H1 (cell line): ENCODE measurements at places on chromosomes 3 and 15. TPM values are rescaled to one million over a fixed set of nuclear protein-coding genes. Genes with fewer than 3 reads are reported as not detected.

FAM3D gene
- 0.08 TPM in 1 of 2 replicates, not detected in the other for polyA plus RNA-seq

PP2D1 gene
- not detected in 2 replicates for polyA plus RNA-seq

VEPH1 gene
- polyA plus RNA-seq: 9.1 and 12.0 TPM in 2 replicates

NR2E3 gene
- polyA plus RNA-seq: 0.67 and 0.80 TPM in 2 replicates

ZPLD1 gene
- polyA plus RNA-seq: not detected in 2 replicates

DZIP1L gene
- polyA plus RNA-seq: 6.5 and 9.0 TPM in 2 replicates

RARRES1 gene
- 0.09 and 0.26 TPM in 2 replicates for polyA plus RNA-seq

SERINC4 gene
- 0.08 and 0.14 TPM in 2 replicates for polyA plus RNA-seq

CADPS gene
- polyA plus RNA-seq: 7.1 and 7.4 TPM in 2 replicates

LMAN1L gene
- polyA plus RNA-seq: not detected in 2 replicates

C3orf33 gene
- polyA plus RNA-seq: 3.3 and 4.5 TPM in 2 replicates

CASR gene
- polyA plus RNA-seq: 0.28 and 0.36 TPM in 2 replicates

CCR3 gene
- not detected in 2 replicates for polyA plus RNA-seq

TRNT1 gene
- polyA plus RNA-seq: 6.5 and 7.2 TPM in 2 replicates

HIGD2B gene
- polyA plus RNA-seq: not detected in 2 replicates

LRRN1 gene
- 128 and 159 TPM in 2 replicates for polyA plus RNA-seq

ZNF620 gene
- 5.1 and 5.3 TPM in 2 replicates for polyA plus RNA-seq

GPR149 gene
- not detected in 2 replicates for polyA plus RNA-seq

CFAP44 gene
- polyA plus RNA-seq: 0.35 and 0.45 TPM in 2 replicates

CCR8 gene
- 0.33 and 0.35 TPM in 2 replicates for polyA plus RNA-seq

GPR27 gene
- polyA plus RNA-seq: 10.7 and 11.3 TPM in 2 replicates

MRPL3 gene
- 99.9 and 164 TPM in 2 replicates for polyA plus RNA-seq

CLRN1 gene
- 0.17 and 0.20 TPM in 2 replicates for polyA plus RNA-seq

LAMB2 gene
- 153 and 224 TPM in 2 replicates for polyA plus RNA-seq

ADAMTS9 gene
- 0.13 and 0.20 TPM in 2 replicates for polyA plus RNA-seq

LIPC gene
- not detected in 2 replicates for polyA plus RNA-seq

ERICH6 gene
- polyA plus RNA-seq: not detected in 2 replicates

PATL2 gene
- 1.0 and 1.3 TPM in 2 replicates for polyA plus RNA-seq

KBTBD12 gene
- polyA plus RNA-seq: 0.20 and 0.33 TPM in 2 replicates

EXOSC7 gene
- polyA plus RNA-seq: 75.1 and 92.7 TPM in 2 replicates

SPRED1 gene
- 4.7 and 5.5 TPM in 2 replicates for polyA plus RNA-seq

TF gene
- 0.02 and 0.19 TPM in 2 replicates for polyA plus RNA-seq

AGTR1 gene
- 0.03 and 0.06 TPM in 2 replicates for polyA plus RNA-seq

ANO10 gene
- polyA plus RNA-seq: 23.2 and 38.0 TPM in 2 replicates

CSTA gene
- not detected in 2 replicates for polyA plus RNA-seq

RAB6B gene
- 7.9 and 11.2 TPM in 2 replicates for polyA plus RNA-seq

TRPM1 gene
- 0.05 and 0.16 TPM in 2 replicates for polyA plus RNA-seq

PPM1L gene
- 2.8 and 4.0 TPM in 2 replicates for polyA plus RNA-seq

GREM1 gene
- polyA plus RNA-seq: 0.12 and 0.33 TPM in 2 replicates

CMTM7 gene
- polyA plus RNA-seq: 65.8 and 74.0 TPM in 2 replicates

SEMA5B gene
- 13.1 and 18.8 TPM in 2 replicates for polyA plus RNA-seq
